ENCODE measurements at places on chromosomes 16 and 17. TPM values are rescaled to one million over a fixed set of nuclear protein-coding genes. Genes with fewer than 3 reads are reported as not detected.
A peak's percentile ranks its signal among the peaks of the same experiment; 100 is the strongest.

DNA sequence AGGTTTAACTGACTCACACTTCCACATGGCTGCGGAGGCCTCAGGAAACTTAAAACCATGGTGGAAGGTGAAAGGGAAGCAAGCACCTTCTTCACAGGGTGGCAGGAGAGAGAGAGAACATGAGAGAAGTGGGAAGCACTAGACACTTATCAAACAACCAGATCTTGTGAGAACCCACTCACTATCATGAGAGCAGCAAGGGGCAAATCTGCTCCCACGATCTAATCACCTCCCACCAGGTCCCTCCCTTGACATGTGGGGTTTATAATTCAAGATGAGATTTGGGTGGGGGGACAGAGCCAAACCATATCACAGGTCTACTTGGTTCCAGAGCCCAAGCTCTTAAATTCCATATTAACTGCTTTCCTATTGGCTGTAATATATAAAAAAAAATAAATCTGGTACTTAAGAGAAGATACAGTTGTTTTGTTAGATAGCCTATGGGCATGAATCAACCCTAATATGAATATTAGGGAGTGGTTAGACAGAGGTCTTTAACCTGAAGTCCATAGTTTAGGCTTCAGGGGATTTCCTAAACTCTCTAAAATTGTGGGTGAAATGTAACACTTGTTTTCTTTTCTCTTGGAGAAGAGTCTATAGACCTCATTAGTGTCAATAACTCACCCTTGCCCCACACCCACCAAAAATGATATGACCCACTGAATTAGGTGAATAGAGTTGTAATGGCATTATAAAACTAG, 56.7 kb downstream of the SKAP1 start:
- DNase-seq, result no peak

DNA sequence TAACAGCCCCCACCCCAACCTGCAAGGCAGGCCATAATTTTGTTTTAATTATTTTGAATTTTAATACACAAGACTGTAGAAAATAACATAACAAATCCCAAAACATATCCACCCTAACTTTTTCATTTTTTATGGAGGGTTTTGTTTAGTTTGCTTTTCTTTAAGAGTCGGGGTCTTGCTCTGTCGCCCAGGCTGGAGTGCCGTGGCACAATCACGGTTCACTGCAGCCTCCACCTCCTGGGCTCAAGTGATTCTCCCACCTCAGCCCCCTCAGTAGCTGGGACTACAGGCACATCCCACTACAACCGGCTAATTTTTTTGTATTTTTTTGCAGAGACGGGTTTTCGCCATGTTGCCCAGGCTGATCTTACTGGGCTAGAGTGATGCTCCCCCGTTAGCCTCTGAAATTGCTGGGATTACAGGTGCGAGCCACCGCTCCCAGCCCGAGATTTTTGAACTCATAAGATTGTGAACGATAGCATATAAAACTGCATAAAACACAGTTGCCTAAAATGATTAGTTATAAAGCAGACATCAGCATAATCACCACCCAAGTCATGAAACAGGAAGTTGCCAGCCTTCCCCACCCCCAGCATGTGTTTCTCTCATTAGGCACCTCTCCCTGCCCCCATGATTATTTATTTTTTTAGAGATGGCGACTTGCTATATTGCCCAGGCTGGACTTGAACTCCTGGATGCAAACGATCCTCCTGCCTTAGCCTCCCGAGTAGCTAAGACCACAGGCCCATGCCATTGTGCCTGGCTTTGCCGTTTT, 13.6 kb upstream of the DOC2B start:
- no peak for DNase-seq

- DNase-seq, result peak; percentile 72
Observed at GRCh38 chr16:86508947-86509758, 1.2 kb upstream of the FOXF1 start.

GRCh38 chr16:3152027-3152276, 17.1 kb downstream of the ZNF213 start:
- no peak for DNase-seq

DNA sequence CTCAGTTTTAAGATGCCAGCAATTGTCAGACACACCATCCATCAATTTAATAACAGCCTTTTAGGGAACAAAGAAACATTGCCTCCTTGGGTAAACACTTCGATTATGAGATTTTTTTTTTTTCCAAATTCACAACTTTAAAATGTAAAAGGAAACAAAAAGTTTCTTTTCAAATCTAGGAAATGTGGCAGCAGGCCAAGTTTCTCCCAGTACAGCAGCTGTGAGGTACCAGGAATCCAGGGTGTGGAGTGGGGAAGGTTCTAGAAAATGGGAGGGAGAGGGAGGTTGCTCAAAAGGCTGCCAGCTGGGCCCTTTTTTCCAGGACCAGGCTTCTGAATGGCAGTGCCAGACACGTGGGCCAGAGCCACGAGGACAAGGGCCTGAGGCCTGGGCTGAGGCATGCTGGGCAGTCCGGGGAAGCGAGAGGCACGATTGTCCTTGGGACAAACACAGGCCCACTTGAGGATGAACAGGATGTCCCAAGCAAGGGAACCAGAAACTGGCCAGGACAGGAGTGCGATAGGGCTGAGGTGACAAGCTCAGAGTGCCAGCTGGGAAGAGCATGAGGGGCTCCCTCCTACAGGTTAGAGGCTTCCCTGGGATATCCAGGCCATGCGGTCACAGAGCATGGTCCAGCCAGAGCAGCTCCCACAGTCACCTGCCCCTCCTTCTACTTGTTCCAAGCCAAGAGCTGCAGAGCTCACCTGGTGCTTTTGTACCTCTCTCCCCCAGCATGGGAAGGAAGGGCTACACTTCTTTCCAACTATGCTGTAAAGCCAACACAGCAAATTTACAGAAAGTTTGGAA, 215.1 kb downstream of the KATNIP start:
- no peak for DNase-seq

SALL1 gene
- 0.98 TPM for total RNA-seq

DNA sequence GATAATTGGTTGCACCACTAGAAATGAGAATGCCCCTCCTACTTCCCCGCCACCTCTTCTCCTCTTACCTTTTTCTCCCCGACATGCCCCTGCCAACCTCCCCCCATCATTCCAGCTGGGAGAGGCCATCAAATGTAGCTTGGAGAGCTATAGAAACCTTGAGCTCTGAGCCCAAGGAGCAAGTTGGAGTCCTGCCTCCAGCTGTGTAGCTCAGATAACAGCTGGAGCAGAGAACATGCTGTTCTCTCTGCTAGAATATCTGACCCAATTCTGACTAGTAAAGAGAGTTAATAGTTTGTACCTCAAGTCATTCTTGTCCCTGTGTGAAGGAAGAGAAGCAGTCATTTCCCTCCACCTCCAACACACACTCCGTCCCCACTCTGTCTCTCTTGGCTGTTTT, 490.3 kb downstream of the MAF start:
- no peak for DNase-seq

DNA sequence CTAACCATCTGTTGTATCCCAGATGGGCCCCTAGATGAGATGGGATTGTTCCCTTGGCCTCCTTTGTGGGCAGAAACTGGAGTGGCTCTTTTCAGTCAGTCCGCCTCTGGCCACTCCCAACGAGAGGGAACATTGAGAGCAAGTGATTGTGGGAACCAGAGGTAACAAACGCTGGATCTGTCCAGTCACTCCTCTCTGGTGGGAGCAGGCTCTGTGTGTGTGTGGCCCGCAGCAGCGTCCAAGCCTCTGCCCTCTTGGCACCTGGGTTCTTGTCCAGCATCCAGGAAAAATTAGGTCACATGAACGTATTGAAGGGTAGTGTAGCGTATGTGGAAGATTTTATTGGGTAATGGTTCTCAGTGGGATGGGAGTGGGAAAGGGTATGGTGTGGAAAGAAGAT, 101.9 kb upstream of the COX10 start:
- DNase-seq, result no peak

GRCh38 chr17:80510772-80511171, 33.9 kb upstream of the RPTOR start:
- no peak for DNase-seq

DNA sequence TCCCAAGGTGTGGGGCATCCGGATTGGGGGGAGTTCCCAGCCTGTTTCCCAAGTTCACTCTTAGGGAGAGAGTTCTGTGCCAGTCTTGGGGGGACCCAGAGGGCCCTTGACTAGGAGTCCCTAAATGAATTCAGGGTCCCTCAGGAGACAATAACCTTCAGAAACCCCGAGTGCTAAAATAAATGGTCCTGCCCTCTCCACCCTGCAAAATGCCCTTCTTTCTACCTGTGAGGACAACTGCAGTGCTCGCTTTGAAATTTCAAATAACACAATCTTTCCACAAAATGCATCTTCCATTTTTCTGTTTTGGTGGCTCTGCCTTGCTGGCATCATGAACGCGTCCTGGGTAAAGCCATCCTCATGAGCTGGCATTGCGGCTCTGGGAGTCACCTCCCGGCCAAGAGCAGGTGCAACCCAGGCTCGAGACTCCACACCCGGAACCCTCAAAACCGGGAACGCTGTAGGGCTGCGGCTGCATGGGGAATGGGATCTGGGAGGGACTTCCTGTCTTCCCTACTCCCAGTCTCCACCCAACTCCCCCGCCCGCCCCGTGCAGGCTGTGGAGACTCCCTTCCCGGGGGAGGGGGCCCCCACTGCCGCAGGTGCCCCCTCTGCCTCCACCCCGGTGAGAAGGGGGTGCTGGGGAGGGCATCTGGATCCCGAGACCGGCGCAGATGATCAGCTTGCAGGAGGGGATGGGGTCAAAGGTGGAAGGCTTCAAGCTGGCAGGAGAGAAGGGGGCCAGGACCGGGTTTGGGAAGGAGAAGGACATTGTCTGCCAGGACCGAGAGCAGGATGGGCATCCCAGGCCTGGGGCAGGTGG, at the start of gene ZNF205:
ZNF205 (plus strand) TSS at position 529 of the 823 bp plus-strand sequence. CDS start 845 bp downstream, outside the sequence.
- peak; percentile 83 for DNase-seq

DNA sequence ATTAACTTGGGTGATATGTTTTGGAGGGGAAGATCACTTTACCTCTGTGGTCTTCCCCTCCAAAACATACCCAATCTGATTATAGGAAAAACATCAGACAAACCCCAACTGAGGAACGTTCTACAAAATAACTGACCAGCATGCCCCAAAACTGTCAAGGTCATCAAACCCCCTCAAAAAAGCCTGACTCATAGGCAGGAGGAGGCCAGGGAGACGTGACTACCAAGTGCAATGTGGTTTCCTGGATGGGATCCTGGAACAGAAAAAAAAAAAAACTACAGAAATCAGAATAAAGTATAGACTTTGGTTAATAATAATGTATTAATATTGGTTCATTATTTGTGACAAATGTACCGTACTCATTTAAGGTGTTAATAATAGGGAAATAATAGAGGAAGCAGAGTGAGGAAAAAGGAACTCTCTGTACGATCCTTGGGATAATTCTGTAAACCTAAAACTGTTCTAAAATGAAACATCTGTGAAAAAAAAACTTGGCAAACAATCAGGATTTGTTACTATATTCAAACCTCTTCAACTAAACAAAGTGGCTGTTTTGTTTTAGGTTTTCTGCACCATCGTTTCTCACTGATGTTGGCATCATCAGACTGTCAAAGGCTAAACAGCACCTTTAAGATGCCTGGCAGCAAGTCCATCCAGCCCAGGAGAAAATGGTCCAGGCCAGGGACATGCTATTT, 266.7 kb upstream of the SDK2 start:
- no peak for DNase-seq

DNA sequence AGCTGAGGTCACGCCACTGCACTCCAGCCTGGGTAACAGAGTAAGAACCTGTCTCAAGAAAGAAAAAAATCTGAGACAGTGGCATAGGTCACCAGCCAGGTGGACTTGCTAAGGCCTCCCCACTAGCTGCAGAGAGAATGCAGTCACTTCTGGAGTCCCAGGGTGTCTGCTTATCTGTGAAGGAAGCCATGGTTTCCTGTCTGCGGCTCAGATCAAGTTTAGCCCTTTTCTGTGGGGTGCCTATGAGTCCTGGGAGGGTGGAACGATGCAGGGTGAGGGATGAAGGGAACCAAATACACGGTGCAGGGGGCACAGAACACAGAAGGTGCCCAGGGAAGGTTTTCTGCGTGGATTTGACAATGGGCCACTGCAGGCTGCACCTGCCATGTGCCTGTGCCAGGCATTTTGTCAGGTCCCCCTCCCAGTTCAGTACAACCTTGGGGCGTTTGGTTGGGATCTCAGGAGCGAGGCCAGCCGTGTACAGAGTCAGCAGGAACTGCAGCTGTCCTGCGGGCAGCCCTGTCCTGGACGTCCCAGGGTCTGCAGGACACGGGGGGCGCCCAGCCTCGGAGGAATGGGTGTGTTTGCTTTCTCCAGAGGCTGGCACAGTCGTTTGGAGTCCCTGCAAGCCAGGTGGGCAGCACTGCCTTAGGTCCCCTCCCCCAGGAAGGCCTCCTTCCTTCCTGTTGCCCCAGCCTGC, 41.8 kb downstream of the RAB11FIP4 start:
- no peak for DNase-seq

GRCh38 chr16:54040975-54041374, 245.6 kb downstream of the IRX3 start:
- no peak for DNase-seq

SEZ6L2 gene
- 3.1 TPM for total RNA-seq

DNA sequence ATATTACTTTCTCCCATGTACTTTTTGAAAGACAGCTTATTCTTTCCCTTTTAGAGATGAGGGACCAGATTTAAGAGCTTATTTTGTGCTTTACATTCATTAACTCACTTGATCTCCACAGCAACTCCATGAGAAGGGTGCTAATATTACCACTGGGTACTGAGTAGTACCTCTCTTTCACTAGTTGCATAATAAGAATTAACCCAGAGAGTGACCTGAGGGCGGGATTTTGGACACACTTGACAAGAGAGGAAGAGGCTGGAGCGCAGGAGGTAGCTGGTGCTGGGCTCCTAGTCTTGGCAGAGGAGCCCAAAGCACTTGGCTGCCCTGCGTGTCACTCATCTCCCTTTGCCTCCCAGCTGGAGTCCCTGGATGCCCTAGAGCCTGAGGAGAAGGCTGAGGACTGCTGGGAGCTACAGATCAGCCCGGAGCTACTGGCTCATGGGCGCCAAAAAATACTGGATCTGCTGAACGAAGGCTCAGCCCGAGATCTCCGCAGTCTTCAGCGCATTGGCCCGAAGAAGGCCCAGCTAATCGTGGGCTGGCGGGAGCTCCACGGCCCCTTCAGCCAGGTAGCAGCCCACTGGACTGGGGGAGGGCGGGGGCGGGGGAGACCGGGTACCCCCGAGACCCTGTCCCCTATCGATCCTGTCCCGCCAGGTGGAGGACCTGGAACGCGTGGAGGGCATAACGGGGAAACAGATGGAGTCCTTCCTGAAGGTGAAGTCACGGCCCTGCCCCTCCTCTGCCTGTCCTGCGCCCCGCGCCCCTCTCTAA, 1.7 kb upstream of the MAZ start:
- DNase-seq, result peak; percentile 66

IGFALS gene
- 0.22 TPM for total RNA-seq

MYH3 gene
- 4.3 TPM for total RNA-seq

HSPB9 gene
- total RNA-seq, result not detected

- DNase-seq, result no peak
Observed at GRCh38 chr16:49349446-49350168, 24.0 kb upstream of the C16orf78 start.

LGALS9B gene
- not detected for total RNA-seq

- no peak for DNase-seq
Observed at GRCh38 chr16:71359431-71359830, 908 bp downstream of the CALB2 start.

GRCh38 chr16:27634779-27635178, 84.8 kb downstream of the KATNIP start:
- no peak for DNase-seq
